Muscle of arm (tissue), 14 donors: ENCODE measurements at places on chromosomes 6 and 20. TPM values are rescaled to one million over a fixed set of nuclear protein-coding genes. Genes with fewer than 3 reads are reported as not detected.

- DNase-seq, result no peak
These were observed 27.3 kb downstream of the RNF182 start for GRCh38 chr6:13952101-13952500.

- no peak for DNase-seq
These were observed 125.3 kb downstream of the MAP7 start for GRCh38 chr6:136424901-136425300.

DNA sequence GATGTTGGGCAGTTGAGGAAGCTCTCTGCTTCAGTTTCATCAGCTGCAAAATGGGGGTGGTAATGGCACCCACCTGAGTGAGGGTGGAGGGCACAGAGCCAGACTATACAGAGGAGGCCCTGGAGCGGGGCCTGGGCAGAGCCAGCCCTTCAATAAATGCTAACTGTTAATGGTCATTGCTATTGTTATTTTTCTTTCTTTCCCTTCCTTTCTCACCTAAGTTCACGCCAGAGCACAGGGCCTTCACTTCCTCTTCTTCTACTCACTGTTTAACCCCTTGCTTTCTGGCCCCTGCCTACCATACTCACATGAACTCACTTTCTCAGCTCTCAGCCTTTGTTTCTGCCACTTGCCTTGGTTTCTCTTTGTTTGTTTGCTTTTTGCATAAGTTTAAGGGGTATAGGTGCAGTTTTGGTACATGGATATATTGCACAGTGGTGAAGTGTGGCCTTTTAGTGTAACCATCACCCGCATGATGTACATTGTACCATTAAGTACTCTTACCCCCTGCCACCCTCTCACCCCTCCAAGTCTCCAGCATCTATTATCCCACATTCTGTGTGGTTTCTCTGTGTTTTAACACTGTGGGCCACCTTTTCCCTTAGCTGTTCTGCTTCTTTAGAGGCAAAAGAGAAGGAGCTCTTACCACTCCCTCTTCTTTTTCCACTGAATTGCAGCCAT is 7.5 kb upstream of the RREB1 start:
- no peak for DNase-seq

DNA sequence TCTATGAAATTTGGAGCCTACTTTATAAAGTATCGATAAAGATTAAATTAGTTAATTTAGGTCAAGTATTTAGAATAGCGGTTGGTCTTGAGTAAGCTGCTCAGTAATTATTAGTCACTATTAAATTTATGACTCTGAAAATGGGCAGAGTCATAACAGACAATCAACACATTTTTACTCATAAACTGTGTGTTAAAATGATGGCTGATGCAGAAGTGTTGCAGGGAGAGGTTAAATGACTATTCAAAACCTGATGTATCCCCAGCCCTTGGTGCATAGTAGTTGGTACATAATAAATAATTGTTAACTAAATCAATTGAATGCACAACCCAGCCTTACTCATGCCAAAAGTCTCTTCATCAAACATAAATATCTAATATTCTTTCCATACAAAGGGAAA is 30.6 kb downstream of the HIVEP2 start:
- no peak for DNase-seq

GRCh38 chr6:36906539-36907325 is 21.0 kb downstream of the C6orf89 start:
- DNase-seq, result no peak

GRCh38 chr6:126113261-126113660 is 126.9 kb downstream of the TRMT11 start:
- DNase-seq, result no peak

DEFB112 gene
- polyA plus RNA-seq, result not detected

GRCh38 chr6:122578961-122579360 is 31.2 kb upstream of the PKIB start:
- no peak for DNase-seq

DNA sequence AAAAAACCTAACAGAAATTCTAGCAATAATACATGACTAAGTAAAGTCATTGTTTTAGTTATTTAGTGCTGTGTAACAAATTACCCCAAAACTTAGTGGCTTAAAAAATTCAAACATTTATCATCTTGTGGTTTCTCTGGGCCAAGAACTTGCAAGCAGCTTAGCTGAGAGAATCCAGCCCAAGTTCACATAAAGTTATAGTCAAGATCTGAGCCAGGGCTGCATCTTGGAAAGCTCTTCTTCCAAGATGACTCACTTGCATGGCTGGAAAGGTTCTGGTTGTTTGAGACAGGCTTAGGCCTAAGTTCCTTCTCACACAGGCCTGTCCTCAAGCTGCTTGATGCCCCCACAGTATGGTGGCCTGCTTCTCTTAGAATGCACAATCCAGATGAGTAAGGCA is 217.8 kb upstream of the TSHZ2 start:
- DNase-seq, result no peak

- DNase-seq, result no peak
These were observed 77.7 kb upstream of the SLC22A23 start for GRCh38 chr6:3534599-3534998.

- no peak for DNase-seq
These were observed 305.0 kb downstream of the GMDS start for GRCh38 chr6:1940381-1940780.

DNA sequence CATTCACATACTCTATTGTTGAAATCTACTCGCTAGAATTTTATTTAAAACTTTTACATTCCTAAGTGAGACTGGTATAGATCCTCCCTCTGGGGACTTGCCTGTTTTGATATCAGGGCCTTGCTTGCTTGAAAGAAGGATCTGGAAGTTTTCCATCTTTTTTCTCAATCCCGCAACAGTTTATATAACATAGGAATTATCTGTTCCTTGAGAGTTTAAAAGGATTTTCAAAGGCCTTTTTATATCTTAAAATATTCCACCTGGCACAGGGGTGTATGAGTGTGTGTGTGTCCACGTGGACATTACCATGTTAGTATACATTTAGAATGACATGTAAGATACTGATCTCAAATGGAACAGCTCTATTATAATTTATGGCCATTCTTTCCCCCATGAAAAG is 96.3 kb downstream of the TRERF1 start:
- no peak for DNase-seq

GRCh38 chr6:7132398-7133035 is 24.8 kb downstream of the RREB1 start:
- DNase-seq, result no peak

DNA sequence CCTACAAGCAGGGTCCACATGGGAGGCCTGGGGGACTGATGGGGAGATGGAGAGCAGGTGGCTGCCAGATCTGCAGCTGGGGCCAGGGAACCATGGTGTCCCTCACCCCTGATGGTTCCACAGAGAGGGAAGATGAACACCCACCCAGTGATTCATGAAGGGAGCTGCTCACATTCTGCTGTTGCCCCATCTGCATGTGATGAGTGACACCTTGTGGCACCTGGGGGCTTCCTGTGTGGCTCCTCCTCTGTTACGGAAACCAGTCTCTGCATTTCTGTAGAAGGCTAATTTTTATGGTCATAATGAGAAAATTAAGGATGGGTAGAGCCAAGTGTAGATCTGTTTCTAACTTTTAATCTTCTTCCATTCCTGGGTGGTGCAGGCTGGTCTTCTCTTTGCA is 217.1 kb downstream of the SMOC2 start:
- DNase-seq, result no peak

- DNase-seq, result no peak
These were observed 134.1 kb upstream of the CITED2 start for GRCh38 chr6:139508576-139508975.

GRCh38 chr20:18052856-18053255 is 4.9 kb downstream of the OVOL2 start:
- no peak for DNase-seq

DNA sequence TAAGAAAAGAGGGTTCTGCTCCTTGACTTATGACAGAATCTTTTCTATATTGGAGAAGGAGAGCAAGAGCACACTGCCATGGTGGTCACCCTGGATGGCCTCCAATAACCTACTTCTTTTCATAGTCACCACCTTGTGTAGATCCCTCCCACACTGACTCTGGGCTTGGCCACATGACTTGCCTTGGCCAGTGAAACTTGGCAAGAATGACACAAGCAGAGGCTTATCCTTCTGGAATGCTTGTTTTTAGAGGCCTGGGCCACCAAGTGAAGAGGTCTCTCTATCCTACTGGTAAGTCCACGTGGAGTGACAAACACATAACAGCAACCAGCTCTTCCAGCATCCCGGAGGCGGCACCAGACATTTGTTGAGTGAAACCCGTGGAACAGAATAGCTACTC is 349.4 kb upstream of the JARID2 start:
- no peak for DNase-seq

DNA sequence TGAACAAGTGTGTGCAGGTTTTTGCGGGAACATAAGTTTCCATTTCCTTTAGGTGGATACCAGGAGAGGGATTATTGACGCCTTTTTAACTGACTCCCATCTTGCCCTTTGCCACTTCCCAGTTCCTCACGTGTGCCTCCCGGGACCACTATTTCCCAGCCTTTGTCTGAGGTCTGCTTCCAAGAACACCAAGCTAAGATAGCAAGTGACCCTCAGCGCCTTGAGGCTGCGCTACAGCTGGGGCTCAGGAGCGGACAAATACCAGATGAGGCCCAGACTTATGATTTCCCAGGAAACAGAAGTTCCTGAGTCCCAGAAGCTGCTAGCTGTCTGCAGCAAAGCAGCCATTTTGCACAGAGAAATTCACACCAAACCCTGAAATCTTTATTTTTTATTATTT is 216.7 kb downstream of the SYNDIG1 start:
- DNase-seq, result no peak

- DNase-seq, result no peak
These were observed 45.0 kb upstream of the KIF25 start for GRCh38 chr6:167952512-167952859.

GRCh38 chr20:839015-839414 is 5.5 kb downstream of the FAM110A start:
- no peak for DNase-seq

GRCh38 chr6:6723361-6723760 is 134.8 kb downstream of the LY86 start:
- no peak for DNase-seq

GRCh38 chr6:13534536-13534935 is 39.9 kb upstream of the SIRT5 start:
- DNase-seq, result no peak

ARFGEF3 gene
- 1.3 TPM for polyA plus RNA-seq

DNA sequence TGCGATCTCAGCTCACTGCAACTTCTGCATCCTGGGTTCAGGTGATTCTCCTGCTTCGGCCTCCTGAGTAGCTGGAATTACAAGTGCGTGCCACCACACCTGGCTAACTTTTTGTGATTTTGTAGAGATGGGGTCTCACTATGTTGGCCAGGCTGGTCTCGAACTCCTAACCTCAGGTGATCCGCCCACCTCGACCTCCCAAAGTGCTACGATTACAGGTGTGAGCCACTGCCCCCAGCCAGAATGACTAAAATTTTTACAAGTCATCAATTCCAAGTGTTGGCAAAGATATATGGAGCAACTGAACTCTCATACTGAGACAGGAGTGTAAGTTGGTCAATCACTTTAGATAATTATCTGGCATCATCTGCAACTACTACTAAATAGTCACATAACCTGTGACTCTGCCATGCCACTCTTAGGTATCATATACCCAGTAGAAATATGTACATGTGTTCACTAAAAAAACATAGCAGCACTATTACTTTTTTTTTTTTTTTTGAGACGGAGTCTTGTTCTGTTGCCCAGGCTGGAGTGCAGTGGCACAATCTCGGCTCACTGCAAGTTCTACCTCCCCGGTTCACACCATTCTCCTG is 3.0 kb downstream of the EIF6 start:
- DNase-seq, result no peak

- no peak for DNase-seq
These were observed 14.2 kb downstream of the TXLNB start for GRCh38 chr6:139277587-139277986.

BPIFB1 gene
- not detected for polyA plus RNA-seq
